Stimulated activated CD8-positive, alpha-beta memory T cell treated with anti-CD3 and anti-CD28 coated beads, Interleukin-15, amount 100 ng/mL, for 4 hours (primary cell): ENCODE measurements at places on chromosomes 7 and 10.

GRCh38 chr10:121579656-121580055 lies 18.6 kb downstream of the FGFR2 start:
- no peak for DNase-seq

DNA sequence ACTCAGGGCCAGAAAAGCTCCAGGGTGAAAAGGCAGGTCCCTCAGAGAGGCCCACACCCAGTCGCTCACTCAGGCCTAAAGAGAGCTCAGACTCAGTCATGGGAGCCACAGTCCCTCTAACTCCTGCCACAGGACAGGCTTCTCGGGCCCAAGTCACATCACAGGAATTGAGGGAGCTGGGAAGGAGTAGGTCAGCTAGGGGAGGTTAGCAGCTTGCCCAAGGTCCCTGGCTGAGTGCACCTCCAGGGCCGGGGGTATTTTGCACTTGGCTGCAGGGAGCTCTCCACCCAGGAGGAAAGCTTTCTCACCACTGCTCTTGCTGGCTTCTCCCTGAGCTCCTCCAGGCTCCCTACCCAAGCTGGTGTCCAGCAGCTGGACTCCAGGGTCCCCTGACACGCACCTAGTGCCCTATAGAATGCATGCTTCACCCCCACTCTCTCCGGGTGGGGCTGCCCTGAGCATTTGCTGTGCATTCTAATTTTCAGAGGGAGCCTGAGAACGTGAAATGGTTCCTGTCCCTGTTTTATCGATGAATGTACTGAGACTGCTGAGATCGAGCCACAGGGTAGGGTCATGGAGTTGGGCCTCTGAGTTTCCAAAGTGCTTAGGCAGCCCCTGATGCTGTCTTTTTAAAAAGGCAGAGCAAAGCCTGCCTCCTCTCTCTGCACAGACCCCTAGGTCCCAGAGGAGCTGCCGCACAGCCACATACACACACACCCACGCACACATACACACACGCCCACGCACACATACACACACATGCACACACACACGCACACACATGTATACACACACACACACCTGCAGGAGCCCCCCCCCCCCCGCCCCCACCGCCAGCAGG lies 37.9 kb upstream of the RET start:
- DNase-seq = no peak

- DNase-seq = no peak
Measured at GRCh38 chr7:122553761-122554160, 145.2 kb downstream of the RNF133 start.

GRCh38 chr7:125668321-125668993 lies 738.8 kb upstream of the POT1 start:
- no peak for DNase-seq

- DNase-seq = no peak
Measured at GRCh38 chr7:33836797-33837355, 68.5 kb upstream of the BMPER start.

GRCh38 chr10:115335366-115335765 lies 242.2 kb downstream of the ATRNL1 start:
- no peak for DNase-seq

- DNase-seq = no peak
Measured at GRCh38 chr7:155471718-155472117, 13.8 kb downstream of the EN2 start.
